Uterus (tissue), 4 donors: ENCODE measurements at places on chromosomes 5 and 9. TPM values are rescaled to one million over a fixed set of nuclear protein-coding genes. Genes with fewer than 3 reads are reported as not detected.

The CBY3 gene
- total RNA-seq: not detected

The PELO gene
- total RNA-seq: 16.5 TPM

The SUSD3 gene
- total RNA-seq: 13.8 TPM

The PCDHB16 gene
- 10.2 TPM for total RNA-seq

The CCNJL gene
- not detected for total RNA-seq

The CDKN2B-AS1 gene
- total RNA-seq: 1.8 TPM

GRCh38 chr5:118052503-118052902 lies 935.8 kb downstream of the DTWD2 start:
- DNase-seq: no peak

- DNase-seq: no peak
Measured at GRCh38 chr5:143554187-143554717, 150.8 kb upstream of the NR3C1 start.

DNA sequence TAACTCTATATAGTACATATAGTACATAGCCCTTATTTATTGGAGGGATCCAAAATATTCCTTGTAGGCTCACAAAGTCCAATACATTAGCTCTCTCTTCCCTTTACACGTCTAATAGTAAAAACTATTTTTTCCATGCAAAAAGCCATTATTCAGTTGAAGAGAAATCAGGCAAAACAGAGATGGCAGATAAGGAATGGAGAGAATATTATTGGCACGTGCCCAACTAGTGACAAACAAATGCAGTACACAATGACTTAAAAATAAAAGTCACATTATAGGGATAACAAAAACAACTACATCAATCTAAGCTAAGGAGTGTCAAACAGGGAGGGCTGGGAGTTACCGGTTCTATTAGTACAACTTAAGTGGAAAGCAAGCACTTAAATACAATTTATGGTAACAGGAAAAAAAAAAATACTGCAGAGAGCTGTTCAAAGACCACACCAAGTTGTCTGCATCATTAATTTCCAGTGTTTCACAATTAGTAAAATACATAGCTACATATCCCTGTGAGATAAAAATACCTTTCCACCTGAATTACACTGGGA lies 4.1 kb upstream of the SCAI start:
- DNase-seq: no peak

DNA sequence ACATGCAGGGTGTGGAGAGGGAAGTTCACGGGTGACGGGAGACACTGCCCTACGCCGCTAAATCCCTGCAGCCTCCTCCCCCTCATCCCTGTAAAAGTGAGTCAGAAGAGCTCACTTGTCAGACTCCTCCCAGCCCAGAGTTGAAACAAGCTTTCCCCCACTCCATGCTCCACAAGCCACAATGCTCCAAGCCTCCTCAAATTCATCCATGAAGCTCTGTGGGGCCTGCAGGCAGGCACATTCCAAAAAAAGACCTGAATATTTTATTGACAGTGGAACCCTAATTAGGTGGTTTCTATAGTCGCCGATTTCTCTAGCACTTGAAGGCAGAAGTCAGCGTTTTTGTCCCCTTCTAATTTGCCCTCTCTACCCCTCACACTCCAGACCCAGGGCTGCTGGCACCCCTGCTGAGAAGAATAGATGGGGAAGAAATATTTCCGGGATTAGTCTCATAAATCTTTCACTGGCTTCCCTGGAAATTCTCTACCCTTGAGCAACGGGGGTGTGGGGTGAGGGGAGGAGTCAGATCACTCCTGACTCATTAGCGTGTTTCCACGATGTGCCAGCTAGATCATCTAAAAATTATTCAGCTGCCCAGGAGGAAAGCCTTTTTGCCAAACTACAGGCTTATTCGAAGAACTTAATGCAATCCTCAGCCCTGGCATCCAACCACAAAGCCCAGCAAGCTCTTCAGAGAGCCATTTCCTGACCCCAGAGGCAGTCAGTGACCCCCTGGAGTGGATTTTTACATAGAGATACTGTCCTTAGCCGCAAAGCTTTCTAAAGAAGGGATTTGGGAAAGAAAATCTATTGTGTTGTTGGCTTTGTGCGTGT lies 97.1 kb downstream of the ENC1 start:
- DNase-seq: peak; percentile 41

DNA sequence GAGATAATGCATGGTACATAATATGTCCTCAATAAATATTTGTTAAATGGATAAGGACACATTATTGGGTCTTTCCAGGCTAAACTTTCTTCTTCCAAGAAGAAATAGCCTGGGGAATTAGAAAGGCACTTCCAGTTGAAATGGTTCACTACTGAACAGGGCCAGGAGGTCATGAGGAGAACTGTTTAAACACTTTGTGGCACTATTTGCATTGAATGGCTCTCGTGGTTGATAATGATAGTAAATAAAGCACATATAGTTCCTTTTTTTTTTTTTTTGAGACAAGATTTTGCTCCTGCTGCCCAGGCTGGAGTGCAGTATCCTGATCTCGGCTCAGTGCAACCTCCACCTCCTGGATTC lies 19.9 kb upstream of the CAST start:
- DNase-seq: no peak

DNA sequence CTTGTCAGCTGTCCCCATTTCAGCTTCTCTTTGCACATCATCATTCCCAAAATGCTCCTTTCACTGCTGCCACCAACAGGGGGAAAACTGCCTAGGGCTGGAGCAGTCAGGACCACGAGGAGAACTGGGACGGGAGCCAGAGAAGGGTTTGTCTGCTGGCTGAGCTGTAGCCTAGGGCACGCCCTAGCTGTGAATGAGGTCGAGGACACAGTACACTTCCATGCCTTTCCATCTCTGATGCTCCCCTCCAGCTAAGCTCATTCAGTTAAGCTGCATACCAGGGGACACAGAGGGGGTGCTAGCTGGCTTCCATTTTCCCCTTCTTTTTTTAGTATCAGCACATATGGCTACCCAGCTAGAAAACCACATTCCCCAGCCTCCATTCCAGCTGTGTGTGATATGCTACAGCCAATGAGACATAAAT lies 64.7 kb downstream of the STK10 start:
- DNase-seq: no peak

DNA sequence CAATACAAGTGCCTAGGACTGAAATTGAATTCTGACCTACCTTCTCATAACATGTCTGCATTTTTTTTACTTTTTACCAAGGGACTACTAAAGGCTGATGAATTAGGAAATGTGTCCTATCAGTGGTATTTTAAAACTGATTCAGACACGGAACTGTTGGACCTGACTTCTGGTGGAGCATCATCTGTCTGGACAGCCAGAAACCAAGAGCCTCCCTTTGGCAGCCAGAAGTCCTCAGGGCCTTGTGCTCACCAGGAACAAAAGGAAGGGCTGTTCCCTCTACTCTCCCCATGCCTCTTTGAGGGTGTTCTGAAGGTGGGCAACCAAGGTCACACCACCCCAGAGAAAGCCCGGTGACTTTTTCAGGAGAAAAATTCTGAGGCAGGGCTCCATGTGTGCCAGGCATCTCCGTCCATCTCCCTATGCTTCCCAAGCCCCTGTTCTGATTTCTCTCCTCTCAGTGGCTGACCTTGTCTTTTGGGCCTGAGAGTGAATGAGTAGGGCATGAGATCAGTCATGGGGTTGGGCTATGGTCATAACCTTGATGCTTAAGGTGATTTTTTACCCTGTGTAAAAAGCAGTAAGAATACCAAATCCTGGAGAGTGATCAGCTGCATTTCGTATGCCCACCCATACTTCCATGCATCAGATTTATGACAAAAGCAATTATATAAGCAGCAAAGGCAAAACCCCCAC lies 143.7 kb downstream of the SCAMP1 start:
- DNase-seq: no peak

DNA sequence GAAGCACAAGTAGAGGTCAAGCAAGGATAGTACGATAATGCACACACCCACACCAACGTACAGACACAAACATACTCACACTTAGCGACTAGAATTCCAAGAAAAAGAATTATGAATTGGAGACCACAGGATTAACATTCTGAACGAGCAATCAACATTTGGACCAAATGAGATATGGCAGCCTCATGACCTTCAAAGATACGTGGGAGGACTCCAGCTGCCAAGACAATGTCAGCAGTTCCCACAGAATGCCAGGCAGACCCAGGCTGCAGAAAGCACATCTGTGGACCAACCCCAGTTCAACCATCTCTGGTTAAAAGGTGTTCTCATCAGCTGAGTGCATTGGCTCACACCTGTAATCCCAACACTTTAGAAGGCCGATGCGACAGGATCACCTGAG lies 187.6 kb upstream of the GRAMD2B start:
- no peak for DNase-seq

DNA sequence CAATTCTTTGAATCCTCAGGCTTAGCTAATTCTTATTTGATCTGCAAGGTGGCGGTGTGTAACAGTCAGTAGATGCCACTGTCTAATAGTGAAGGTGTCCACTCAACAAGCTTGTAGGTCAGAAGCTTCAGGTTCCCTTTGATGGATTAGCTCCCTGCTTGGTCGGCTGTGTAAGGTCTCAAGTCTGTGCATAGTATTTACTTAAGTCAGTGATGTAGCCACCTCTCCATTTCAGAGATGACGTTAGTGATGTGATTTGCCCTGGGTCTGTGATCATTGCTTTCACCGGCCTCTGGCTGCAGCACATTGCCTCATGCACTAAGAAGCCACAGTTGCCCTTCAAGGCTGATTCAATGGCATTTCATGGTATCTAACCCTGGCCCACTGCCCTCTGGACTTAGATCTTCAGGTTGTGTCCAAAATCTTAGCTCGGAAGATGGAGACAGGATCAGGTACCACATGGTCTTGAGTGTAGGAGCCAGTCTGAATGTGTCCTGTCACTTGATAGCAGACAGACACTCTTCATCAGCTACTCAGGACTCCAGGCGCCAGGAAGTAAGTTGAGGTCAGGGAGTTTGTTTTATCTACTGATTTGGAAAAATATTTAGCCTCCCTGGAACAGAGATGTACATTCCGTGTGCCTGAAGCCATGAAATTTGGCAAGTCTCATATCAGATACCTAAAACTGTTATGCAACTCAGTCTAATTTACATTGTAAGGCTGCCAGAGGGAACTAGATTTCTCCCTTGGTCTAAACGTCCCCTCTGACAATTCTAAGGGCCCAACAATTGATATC lies 42.9 kb downstream of the SUB1 start:
- no peak for DNase-seq

GRCh38 chr5:16487456-16487855 lies 21.9 kb upstream of the ZNF622 start:
- DNase-seq: no peak

GRCh38 chr9:6153425-6153824 lies 62.2 kb upstream of the IL33 start:
- DNase-seq: no peak

GRCh38 chr9:124006448-124007361 lies 4.9 kb upstream of the LHX2 start:
- no peak for DNase-seq

DNA sequence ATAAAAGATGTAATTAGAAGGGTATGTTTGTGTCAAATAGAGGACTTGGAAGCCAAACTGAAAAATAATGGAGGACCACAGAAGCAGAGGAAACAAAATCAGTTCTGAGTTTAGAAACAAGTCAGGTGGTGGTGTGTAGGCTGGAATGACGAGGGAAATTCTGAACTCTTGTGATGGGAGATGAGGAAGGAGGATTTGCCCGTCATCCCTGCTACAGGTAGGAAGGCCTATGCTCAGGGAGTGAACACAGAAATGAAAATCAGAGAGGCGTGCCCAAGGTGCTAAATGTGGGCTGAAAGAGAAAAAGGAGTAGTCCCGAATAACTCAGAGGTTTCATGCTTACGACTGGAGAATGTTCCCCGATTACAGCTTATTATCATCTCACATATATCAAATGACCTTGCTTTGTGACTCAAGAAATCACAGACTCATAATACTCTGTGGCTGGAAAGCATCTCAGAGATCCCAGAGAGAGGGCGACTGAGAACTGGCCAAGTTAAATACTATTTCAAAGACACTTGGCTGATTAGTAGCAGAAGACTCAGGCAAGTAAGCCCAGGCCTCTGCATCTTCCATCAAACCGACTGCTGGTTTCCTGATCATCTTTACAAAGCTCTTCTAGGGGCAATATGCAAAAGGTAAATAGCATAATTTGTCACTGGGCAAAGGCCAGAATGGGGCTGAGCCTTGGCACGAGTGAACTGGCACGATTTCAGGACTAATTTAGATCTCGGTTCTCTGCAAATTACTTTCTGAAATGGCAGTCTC lies 126.0 kb downstream of the SUSD1 start:
- no peak for DNase-seq

GRCh38 chr9:70835323-70835722 lies 286.1 kb downstream of the TRPM3 start:
- no peak for DNase-seq

GRCh38 chr5:6766604-6767093 lies 53.4 kb downstream of the TENT4A start:
- peak; percentile 48 for DNase-seq

DNA sequence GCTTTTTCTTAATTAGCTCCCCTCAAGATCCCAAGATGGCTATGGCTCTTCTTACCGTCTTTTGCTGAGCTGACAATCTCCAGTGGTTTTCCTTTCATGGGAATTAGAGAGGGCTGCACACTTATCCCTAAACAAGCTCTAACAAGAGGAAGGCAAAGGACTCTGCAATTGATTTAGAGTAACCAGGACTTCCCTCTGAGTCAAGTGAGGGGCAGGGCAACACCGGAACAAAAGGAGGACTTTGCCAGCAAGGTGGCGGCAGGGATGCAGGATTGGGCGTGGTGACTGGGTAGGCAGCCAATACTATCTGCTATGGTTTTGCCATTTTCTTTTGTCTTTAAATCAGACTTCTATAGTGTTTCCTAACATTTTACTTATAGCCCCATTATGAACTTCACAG lies 9.8 kb downstream of the SLC44A1 start:
- no peak for DNase-seq

DNA sequence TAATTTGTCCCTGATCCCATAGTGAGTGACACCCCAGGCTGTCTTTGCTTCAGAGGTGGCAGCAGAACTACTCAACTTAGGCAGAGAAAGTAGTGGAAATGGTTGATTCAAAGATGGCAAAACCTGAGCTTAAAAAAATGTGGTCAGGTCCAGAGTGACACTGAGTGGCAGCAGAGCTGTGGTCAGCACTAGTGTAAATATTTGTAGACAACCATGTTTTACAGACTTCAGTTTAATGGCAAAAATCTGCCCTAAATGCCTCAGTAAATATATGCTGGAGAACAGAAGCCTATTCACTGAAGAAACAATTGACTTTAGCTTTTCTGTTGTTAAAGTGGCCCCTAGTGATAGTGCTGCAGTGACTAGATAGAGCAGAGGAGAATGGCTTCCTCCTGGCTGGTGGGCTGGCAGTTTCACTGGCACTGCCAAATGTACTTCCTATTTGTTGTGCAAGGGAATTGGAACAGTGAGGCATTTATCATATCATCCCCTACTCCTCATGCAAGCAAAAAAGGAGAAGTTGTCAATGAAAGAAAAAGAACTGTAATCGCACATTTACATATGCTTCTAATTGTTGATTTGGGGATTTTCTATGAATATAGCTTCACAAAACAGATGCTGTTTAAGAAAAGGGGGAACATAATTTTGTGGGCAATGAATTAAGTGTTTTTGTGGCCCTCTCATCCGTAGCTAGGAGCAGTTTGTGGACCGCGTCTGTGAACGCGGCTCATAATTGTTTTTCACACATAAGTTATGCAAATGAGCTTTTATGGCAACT lies 12.0 kb downstream of the PBX3 start:
- DNase-seq: no peak

- no peak for DNase-seq
Measured at GRCh38 chr5:89904442-89904841, 505.1 kb downstream of the CETN3 start.
